ENCODE measurements at places on chromosomes 2 and 18. TPM values are rescaled to one million over a fixed set of nuclear protein-coding genes. Genes with fewer than 3 reads are reported as not detected.

GRCh38 chr2:27087823-27088410 lies 1.3 kb downstream of the KHK start:
- DNase-seq = no peak

- DNase-seq = no peak
These were observed 41.6 kb upstream of the ST3GAL5 start for GRCh38 chr2:85930129-85931124.

DNA sequence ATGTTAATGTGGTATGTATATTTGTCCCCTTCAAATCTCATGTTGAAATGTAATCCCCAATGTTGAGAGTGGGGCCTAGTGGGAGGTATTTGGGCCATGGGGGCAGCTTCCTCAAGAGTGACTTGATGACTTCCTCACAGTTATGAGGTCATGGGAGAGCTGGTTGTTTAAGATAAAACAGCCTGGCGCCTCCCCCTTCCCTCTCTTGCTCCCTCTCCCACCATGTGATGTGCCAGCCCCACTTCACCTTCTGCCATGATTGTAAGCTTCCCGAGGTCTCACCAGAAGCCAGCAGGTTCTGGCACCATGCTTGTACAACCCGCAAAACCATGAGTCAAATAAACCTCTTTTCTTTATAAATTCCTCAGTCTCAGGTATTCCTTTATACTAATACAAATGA lies 258.3 kb upstream of the POU3F3 start:
- DNase-seq = no peak

- no peak for DNase-seq
These were observed 10.2 kb downstream of the C18orf32 start for GRCh38 chr18:49476664-49477411.

DNA sequence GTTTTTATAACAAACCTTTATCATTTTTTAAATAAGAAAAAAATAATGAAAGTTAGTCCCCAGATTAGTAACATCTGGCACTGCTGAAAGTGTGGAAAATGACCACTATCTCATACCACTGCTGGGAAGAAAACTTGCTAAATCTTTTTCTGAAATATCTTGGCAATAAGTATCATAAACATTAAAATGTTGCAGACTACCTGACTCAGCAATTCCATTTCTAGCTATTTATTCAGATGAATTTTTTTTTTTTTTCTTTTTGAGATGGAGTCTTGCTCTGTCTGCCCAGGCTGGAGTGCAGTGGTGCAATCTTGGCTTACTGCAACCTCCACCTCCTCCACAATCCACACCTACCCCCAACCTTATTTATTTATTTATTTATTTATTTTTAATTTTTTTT lies 35.3 kb upstream of the SOS1 start:
- DNase-seq = no peak

TMEM17 gene
- total RNA-seq = not detected

SH3BP4 gene
- 1.1 TPM for total RNA-seq
